HT-29 (cell line): ENCODE measurements at places on chromosomes 12 and 14. TPM values are rescaled to one million over a fixed set of nuclear protein-coding genes. Genes with fewer than 3 reads are reported as not detected.

Gene RAPGEF3
- 38.2 and 44.1 TPM in 2 replicates for total RNA-seq

- DNase-seq = no peak
Measured at GRCh38 chr12:5310151-5310550, 121.8 kb upstream of the NTF3 start.

Gene GPR84
- total RNA-seq = not detected in 2 replicates

DNA sequence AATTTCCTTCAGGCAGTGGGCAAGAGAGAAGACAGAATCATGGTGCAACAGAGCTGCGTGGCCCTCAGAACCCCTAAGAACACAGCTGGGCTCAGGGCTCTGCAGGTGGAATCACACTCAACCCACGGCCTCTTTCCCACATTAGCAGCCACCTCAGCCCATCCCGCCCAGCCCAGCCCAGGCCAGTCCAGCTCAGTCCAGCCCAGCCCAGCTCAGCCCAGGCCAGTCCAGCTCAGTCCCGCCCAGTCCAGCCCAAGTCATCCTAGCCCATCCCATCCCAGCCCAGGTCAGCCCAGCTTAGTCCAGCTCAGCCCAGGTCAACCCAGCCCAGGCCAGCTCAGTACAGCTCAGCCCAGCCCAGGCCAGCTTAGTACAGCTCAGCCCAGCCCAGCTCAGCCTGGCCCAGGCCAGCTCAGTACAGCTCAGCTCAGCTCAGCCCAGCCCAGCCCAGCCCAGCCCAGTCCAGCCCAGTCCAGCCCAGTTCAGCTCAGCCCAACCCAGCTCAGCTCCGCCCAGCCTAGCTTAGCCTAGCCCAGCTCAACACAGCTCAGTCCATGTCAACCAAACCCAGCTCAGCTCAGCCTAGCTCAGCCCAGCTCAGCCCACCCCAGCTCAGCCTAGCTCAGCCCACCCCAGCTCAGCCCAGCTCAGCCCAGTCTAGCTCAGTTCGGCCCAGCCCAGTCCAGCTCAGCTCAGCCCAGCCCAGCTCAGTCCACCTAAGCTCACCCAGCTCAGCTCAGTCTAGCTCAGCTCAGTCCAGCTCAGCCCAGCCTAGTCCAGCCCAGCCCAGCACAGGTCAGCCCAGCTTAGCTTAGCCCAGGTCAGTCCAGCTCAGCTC lies 183.1 kb downstream of the TMEM121 start:
- DNase-seq = no peak

- no peak for DNase-seq
Measured at GRCh38 chr12:130041983-130042812, 120.1 kb upstream of the FZD10 start.

Gene CCNK
- 7.1 and 12.4 TPM in 2 replicates for total RNA-seq

- DNase-seq = no peak
Measured at GRCh38 chr14:73750531-73750901, 36.3 kb upstream of the PNMA1 start.

DNA sequence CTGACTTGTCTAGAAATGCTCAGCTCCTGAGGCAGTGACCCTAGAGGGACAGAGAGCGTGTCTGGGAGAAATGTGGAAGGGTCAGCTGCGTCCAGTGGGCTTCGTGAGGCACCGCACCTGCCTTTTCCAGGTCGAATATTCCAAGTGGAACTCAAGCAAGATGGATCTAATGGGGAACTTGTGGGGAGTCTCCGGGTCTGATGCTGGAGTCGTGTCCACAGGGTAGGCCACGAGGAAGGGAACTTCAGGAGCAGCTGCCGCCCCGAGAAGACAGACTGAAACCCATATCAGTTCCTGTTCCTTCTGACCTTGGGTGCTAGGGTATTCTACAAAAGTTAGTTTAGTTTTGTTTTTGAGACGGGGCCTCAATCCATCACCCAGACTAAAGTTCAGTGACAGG lies 67.5 kb downstream of the TNFAIP2 start:
- no peak for DNase-seq

DNA sequence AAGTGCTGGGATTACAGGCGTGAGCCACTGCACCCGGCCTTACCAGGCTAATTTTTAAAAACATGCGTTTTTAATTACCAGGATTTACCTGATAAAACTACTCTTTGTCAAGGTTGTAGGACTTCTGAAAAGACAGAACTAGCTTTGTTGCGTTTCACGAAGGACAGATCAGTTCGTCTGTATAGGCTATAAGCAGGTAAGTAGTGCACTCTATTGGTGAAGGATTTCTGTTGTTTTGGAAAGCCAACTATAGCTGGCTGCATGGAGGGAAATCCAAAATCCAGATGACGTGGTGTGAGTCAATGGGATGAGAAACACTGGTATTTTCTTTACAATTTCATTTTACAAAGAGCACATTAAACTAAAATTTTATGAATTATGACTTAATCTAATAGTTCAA lies 14.6 kb downstream of the GNPNAT1 start:
- DNase-seq = no peak

DNA sequence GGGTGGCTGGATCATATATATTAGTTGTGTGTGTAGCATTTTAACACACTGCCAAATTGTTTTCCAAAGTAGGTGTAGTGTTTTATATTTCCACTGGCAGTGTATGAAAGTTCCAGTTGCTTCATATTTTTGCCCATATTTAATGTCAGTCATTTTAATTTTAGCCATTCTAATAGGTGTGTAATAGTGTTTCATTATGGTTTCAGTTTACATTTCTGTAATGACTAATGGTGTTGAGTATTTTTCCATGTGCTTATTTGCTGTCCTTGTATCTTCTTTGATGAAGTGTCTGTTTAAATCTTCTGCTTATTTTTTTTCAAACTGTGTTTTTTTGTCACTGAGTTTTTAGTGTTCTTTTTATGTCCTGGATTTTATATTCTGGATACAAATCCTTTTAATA lies 8.7 kb downstream of the TBC1D15 start:
- DNase-seq = no peak

Gene SDS
- not detected in 2 replicates for total RNA-seq

Gene PLEK2
- total RNA-seq = 32.1 and 48.1 TPM in 2 replicates

- DNase-seq = no peak
Measured at GRCh38 chr12:100974341-100974740, 179.8 kb downstream of the ANO4 start.

DNA sequence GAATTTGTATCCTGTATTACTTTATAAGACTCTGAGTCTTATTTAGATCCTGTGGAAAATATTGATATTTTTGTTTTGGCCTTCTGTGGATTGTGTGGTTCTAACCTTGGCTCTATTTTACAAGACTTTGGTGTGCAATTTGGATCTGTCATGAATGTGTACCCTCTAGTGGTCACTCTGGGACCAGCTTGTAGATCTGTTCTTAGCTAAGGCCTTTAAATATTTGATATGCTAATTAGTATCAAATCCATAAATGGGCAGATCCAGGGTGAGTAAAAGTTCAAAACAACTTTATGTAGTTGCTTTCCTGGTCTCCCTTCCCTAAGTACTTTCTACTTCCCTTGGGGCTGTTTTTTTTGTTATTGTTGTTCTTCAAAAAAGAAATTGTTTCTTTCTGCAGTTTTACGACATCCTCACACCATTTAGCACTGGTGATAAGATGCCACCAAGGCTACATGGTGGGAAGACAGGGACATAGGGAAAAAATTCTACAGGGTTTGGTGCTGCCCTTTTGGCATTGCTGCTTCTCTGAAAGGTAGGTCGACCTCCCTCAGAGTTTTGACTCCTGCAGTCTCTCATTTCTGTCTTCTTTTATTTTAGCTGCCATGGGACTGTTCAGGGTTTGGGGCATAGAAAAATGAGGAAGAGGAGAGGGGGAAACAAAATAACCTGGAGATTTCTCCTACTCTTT lies 238.5 kb downstream of the GPHN start:
- DNase-seq = peak; percentile 44

Gene ESYT1
- total RNA-seq = 81.1 and 103 TPM in 2 replicates

Gene ASCL1
- not detected in 2 replicates for total RNA-seq
